Body of pancreas (tissue), 4 donors: ENCODE measurements at places on chromosomes 6 and 20. TPM values are rescaled to one million over a fixed set of nuclear protein-coding genes. Genes with fewer than 3 reads are reported as not detected.

Gene TMC2
- total RNA-seq, result not detected

DNA sequence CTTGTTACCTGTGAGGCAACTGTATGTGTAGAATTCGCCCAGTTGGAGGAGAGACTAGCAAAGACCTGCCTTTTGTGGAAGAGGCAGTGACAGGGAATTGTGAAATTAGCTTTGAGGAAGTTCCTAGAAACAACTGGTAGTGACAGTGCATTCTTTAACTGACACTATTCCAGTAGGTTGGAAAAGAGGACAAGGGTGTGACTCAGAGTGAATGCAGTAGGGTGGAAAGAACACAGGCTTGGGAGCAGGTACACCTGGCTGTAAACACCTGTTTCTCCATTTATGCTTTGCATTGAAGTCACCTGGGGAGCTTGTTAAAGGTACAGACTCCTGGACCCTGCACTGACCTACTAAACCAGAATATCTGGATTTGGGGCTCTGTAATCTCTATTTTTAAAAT is 295.7 kb downstream of the PHACTR1 start:
- peak; percentile 52 for DNase-seq

- no peak for DNase-seq
These were observed 17.0 kb downstream of the FOXP4 start for GRCh38 chr6:41563060-41563776.

DNA sequence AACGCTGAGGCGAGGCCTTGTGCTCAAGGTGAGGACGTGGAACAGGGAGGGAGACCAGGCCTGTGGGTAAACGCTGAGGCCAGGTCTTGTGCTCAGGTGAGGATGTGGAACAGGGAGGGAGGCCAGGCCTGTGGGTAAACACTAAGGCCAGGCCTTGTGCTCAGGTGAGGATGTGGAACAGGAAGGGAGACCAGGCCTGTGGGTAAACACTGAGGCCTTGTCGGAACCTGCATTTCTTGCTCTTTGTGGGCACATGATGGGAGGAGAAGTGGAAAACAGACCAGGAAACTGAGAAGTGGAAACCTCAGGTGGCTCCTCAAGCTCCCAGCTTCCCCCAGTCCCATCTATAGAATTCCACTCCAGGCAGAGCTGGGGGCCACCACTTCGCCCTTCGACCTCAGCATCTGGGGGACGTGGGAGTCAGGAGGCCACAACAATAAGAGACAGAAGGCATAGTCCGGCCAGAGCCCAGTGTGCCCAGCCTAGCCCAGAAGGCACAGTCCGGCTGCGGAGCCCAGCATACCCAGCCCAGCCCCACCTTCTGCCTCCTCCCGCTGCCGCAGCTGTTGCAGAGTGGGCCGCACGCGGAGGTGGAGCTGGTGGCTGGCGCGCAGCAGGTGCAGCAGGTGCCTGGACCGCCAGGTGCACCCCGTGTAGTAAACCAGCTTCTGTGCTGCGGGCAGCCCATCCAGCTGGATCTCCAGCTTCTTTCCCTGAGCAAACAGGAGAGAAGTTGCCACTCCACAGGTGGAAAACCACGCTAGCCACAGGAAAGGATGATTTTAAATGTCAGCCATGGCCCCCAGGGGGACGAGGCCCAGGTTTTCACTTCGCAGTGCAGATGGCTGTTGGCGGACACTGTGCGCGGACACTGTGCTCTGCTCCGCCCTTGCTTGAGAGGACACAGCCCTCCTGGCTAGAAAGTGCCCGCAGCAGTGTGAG is 17.5 kb downstream of the FRMD1 start:
- DNase-seq, result no peak

DNA sequence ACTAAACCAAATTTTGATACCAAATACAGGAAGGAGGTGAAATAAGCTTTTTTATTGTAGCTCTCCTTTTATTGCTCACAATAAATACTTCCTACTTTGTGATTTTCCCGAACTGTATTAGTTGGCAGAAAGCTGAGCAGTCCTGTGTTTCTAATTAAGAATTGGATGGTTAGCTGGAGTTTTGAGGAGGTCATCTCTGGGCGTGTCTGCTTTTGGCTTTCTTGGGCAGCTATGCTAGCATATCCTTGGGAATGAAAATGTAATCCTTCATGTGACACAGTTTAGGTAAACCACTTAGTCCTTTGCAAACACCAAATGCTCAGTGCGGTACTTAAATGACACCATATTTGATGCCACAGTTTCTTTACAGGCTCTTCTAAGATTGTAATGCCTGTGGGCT is 67.5 kb downstream of the MTHFD1L start:
- DNase-seq, result no peak

DNA sequence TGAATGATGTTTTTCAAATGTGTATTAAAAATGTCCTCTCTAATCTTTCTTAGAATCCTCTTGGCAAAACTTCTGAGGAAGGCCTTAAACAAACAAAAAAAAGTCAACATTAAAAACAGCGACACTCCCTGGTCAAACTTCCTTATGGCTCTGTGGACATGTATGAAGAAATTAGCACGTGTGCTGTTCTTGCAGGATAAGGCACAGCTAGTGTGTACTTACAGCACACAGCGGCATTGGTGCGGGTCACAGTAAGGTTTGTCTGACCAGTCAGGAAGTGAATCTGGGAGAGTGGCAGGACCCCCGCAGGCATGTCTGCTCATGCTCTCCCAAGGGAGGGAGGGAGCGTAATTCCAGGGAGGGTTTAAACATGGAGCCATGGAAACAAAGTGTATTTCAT is 38.8 kb downstream of the SLC22A1 start:
- peak; percentile 64 for DNase-seq

DNA sequence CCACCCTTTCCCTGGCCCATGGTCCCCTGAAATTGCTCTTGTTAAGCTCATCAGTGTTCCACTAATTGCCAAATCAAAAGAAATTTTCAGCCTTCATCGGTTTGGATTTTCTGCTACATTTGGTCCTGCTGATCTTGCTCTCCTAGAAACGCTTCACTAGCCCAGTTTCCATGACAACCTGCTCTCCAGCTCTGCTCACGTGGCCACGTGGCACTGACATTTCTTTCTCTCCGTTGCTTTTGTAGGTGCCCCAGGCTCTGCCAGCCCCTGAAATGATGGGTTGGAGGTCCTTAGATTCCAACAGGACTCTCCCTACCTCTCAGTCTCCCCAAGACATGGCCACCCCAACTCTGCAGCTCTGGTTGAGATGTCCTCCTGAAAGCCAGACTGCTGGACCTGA is 45.8 kb upstream of the NNAT start:
- no peak for DNase-seq

- peak; percentile 86 for DNase-seq
These were observed at the start of gene CUL9 for GRCh38 chr6:43181942-43182860. CUL9 (plus strand) TSS chr6:43182196; CDS start chr6:43184311, 2,115 bp downstream.

DNA sequence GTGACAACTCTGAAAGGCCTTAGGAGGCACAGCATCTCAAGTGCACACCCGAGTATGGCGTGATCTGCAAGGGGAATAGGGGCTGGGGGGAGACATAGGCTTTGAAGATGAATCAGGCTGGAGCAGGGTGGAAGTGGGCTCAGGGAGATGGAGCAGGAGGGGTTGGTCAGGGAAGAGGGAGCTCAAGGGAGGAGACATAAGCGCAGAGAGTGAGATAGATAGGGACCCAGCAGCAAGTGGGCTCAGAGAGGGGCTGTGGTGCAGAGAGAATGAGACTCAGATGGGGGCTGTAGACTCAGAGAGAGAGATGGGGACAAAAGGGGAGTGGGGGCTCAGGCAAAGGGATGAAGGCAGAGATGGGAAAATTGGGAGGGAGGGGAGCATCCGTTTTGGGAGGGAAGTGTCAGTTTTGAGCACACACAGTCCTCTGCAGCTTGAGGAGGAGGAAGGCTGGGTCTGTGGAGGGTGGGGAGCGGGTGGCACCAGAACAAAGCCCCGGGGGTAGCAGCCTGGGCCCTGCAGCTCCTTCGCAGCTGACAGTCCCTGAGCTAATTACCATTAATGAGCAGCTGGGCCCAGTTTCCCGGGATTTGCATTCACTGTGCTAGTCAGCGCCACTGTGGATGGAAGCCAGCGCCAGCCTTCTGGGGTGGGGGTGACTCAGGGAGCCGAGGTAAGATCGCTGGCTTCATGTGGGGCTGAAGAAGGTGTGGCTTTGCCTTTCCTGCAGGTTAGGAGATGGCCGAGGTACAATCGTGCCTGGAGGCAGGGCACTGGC is 18.7 kb downstream of the SRXN1 start:
- DNase-seq, result no peak
